Skin of body (tissue), 3 donors: ENCODE measurements at places on chromosomes 6 and 20.

- no peak for DNase-seq
These were observed 58.9 kb upstream of the SGK1 start for GRCh38 chr6:134376785-134377184.

DNA sequence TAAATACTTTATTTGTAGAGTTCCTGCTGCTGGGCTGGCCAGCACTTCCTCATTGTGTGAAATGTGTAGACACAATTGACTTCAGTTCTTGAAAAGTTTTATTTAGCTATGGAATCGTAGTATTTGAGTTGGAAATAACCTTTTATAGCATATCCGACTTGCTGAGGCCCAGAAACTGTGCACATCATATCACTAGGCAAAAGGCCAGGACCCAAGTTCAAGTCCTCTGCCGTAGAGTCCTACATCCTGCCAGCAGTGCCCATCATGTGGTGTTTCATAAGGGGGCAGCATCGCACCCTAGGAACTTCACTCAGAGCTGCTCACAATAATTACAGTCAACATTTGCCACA lies 207.7 kb upstream of the SNX9 start:
- no peak for DNase-seq

GRCh38 chr6:111718326-111718725 lies 112.6 kb upstream of the TRAF3IP2 start:
- DNase-seq: no peak

GRCh38 chr6:114430534-114431124 lies 87.8 kb upstream of the HS3ST5 start:
- no peak for DNase-seq

DNA sequence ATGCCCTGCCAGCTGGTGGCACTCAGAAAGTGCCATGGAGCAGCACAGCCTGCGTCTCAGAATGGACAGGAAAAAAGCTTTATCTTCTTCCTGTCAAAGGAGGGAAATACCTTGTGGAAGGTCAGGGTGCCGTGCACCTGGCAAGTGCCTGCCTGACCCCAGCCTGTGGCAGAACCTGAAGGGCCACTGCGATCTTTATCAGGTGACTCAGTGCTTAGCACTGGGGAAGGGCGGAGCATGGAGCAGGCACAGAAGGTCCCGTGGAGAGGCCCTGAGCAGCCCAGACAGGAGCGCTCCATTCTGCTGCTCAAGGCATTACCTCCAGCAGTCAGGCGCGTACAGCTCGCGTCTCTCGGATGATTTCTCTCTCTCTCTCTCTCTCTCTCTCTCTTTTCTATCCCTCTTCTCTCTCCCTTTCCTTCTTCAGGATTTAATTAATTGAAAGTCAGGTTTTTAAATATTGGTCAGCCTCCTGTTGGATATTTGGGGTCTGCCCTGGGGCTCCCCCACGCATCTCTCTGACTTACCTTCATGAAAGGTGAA lies 31.7 kb downstream of the FOXC1 start:
- no peak for DNase-seq

DNA sequence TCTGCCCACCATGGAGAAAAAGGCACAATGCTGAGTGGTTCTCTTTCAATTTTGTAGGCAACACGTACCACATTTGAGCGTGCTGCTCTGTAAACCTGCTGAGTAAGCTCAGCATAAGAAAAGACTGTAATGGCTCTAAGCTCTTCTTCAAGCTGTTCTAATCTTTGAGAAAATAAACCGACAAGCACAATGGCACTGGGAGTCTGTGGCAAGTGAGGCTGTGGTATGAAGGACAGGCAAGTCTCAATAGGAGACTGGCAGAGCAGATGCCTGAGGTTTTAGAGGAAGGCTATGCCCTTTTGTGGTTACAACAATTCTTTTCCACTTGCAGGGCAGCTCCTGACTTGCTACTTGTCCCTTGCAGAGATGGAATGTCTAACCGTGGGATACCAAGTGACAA lies 136.7 kb upstream of the EXOC2 start:
- no peak for DNase-seq

DNA sequence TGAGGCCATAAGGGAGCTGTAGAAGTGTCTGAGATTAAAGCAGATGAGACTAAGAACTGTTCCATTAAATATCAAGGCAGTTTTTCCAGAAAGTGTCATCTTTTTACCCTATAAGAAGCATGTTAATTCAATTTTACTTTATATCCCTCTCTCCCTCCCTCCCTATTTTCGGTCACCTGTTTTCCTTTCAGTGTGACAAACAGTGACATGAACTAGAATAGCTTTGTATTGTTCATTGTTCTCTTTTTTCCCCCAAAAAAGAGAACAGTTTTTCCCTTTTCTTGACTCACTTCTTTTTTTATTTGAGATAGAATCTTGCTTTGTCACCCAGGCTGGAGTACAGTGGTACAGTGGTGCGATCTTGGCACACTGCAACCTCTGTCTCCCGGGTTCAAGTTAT lies 269.3 kb downstream of the ZFAND3 start:
- no peak for DNase-seq

- peak; percentile 64 for DNase-seq
These were observed 14.5 kb downstream of the ADISSP start for GRCh38 chr20:3753098-3753497.

- peak; percentile 10 for DNase-seq
These were observed 126.8 kb upstream of the AGPAT4 start for GRCh38 chr6:161400671-161401070.

- no peak for DNase-seq
These were observed 90.3 kb downstream of the FYN start for GRCh38 chr6:111782887-111783466.

DNA sequence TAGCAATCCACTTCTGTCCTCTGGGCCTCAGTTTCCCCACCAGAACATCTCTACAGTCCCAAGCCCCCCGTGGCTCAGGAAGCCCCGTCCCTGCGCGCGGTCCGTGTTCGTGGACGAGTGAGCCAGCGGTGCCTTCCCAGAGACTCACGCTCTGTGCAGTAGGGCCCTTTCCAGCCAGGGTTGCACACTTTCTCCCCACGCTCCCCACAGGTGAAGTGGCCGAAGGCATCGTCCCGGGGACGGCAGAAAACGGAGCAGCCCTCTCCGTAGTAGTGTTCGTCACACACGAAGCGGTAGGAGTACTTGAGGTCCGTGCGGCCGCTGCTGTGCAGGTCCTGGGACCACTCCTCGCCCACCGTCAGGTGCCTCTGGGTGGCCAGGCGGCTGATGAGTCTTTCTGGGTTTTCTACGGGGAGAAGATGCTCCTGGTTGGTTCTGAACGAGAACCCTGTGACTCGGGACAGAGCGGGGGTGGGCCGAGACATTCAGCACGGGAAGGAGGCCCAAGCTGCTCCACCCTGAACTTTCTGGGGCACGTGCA lies 2.7 kb downstream of the DLL1 start:
- DNase-seq: no peak

- DNase-seq: no peak
These were observed 173.7 kb downstream of the FOXA2 start for GRCh38 chr20:22410556-22411130.

DNA sequence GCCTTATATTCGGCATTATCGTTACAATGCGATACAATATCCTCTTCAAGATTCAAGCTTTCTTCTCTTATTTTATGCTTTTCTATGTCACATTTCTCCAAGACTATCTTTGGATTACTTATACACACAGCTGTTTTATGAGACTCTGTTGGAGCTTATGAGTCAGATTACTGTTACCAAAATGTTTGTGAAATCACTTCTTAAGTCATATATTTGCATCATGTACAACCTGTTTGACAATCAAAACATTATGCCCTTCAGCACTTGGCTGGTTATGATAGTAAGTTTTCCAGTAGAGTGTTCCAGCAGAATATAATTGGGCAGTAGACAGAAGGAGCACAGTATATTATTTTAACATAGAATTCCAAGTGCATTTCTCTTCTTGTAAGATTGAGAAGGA lies 35.2 kb downstream of the BMP6 start:
- no peak for DNase-seq

GRCh38 chr6:90805619-90806155 lies 218.8 kb upstream of the MAP3K7 start:
- no peak for DNase-seq

GRCh38 chr20:34644345-34644744 lies 32.5 kb downstream of the PIGU start:
- DNase-seq: no peak

- DNase-seq: no peak
These were observed 323.9 kb downstream of the GJA1 start for GRCh38 chr6:121759370-121759769.

DNA sequence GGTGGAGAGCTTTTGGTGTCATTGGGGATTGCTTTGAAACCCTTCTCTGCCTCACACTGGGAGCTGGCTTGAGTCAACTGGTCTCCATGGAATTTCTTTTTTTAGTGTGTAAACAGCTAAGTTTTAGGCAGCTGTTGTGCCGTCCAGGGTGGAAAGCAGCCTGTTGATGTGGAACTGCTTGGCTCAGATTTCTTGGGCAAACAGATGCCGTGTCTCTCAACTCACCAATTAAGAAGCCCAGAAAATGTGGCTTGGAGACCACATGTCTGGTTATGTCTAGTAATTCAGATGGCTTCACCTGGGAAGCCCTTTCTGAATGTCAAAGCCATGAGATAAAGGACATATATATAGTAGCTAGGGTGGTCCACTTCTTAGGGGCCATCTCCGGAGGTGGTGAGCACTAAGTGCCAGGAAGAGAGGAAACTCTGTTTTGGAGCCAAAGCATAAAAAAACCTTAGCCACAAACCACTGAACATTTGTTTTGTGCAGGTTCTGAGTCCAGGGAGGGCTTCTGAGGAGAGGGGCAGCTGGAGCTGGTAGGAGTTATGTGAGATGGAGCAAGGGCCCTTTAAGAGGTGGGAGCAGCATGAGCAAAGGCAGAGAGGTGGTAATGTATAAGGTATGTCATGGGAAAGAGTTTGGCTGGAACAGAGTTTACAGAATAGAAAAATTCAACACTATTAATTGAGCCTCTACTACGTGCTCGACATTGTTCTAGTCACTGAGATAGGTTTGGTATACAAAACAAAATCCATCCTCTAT lies 31.2 kb downstream of the SRSF3 start:
- DNase-seq: no peak

DNA sequence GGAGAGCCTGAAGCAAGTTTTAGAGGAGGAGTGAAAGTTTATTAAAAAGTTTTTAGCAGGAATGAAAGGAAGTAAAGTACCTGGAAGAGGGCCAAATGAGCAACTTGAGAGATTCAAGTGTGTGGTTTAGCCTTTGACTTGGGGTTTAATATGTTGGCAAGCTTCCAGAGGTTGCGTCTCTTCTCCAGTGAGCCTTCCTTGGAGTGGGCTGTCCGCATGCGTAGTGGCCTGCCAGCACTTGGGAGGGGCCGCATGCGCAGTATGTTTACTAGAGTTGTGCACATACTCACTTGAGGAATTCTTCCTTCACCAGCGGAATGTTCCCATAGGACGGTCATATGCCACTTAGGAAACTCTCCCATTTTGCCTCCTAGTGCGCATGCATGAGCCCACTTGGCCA lies 235.2 kb downstream of the ALDH8A1 start:
- no peak for DNase-seq

GRCh38 chr6:13671548-13672127 lies 40.0 kb downstream of the RANBP9 start:
- no peak for DNase-seq
